ENCODE measurements at places on chromosomes 4 and X. TPM values are rescaled to one million over a fixed set of nuclear protein-coding genes. Genes with fewer than 3 reads are reported as not detected.

GRCh38 chrX:119622356-119623232 lies 16.4 kb upstream of the NKRF start:
- no peak for DNase-seq

- no peak for DNase-seq
These were observed 211.4 kb downstream of the ARHGAP24 start for GRCh38 chr4:85686398-85686797.

DNA sequence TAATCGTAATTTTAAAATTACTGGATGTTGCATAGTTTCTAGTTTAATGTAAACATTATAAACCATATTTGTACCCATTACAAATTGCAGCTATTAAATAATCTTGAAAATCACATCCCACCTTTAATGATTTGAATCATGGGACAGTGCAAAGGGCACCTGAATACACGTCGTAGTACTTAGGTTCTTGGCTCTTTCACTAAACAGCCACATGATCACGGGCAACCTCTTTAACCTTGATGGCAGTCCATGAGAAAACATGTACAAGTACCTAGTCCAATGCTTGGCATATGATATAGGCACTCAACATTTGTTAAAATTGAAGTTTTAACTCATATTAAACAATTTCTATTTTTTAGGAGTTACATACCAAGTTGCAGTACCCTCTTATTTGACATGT lies 11.8 kb upstream of the FBXL5 start:
- no peak for DNase-seq

DNA sequence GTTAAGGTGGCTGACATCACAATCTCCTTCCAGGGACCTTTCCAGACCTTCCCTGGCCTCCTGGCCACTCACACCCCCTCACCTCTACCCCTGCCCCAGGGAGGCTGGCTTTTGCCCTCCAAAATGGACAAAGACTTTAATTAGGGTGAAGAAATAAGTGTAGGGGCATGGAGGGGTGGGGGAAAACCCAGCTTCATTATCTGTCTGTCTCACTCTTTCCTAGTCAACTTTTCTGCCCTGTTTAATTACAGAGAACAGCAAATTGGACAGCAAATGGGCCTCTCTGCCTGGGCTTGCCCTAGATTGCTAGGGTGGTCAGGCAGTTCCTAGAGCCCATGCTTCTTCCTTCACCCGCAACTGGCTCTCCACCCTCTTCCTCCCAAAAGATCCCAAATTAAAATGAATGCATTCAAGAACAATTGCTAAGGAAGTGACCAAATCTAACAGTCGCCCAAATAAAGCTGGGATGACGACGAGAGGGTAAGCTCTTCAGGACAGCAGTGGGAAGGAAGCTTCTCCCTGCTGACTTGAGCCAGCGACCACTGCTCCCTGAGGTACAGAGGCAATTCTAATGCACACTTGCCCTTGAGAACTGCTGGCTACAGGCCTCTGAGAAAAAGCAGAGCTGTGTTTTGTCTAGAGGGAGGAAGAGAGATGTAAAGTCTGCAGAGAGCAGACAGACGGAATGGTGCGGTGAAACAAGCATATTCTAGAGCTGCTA lies 12.4 kb downstream of the RAI2 start:
- DNase-seq, result no peak

- DNase-seq, result no peak
These were observed 3.0 kb downstream of the MID1 start for GRCh38 chrX:10617186-10617998.

DNA sequence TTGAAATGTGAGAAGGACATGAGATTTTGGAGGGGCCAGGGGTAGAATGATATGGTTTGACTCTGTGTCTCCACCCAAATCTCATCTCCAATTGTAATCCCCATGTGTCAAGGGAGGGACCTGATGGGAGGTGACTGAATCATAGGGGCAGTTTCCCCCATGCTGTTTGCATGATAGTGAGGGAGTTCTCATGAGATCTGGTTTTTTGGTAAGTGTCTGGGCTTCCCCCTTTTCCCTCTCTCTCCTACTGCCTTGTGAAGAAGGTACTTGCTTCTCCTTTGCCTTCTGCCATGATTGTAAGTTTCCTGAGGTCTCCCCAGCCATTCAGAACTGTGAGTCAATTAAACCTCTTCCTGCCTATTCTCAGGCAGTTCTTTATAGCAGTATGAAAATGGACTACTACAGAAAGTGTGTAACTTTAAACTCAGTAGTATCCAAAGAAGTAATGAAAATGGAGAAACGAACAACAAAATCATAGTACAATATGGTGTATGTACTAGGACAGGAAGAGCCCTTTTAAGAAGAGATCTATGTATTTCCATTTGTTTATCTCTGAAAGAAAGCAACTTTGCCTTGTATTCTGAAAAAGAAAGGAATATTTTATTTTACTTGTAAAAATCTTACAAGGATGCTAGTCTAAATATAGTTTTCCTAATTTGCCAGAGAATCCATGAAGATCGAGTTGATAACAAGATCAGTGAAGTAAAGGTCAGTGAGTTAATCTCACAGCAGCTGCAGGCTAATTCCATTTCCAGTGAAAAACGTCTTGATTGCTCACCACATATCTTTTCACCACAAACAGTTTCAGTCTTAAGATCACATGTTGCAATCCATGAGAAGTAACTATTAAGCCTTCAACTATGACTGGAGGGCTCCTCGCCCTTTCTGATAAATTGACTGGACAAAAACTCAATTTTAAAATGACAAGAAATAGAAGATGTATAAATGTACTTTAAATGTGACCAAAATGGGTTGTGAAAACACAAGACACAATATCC lies 20.5 kb downstream of the PKD2 start:
- DNase-seq, result no peak

GRCh38 chr4:140680686-140681085 lies 75.5 kb downstream of the TBC1D9 start:
- DNase-seq, result no peak

DNA sequence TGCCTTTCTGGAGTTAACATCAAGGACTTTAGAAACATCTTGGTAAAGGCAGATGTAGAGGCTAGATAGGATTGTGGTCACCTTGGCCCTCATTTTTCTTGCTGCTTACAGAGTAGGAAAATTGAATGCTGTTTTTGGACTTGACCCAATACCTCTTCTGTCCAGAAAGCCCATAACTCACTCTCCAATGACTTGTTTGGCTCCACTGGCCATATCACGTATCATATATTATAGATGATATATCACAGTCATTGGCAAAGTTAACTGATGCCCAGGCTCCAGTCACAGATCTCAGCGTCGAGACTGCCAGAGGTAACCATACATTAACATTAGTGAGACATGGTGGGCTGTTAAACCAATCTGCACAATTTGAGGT lies 88.1 kb upstream of the PLAC1 start:
- DNase-seq, result no peak

DNA sequence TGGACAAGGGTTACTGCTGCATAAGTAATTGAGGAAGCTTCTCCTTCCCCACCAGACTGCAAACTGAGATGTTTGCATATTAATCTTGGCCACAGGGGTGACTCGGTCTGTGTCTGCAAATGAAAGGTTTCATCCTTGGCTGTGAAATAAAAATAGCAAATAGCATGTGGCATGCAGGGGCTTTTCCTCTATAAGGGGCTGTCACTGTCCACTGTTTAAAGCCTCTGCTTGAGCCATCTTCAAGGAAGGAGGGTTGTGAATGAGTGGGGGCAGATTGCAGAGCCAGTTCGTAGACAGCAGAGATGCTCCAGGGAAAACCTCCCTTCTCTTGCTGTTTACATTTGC lies 33.3 kb downstream of the TMSB4X start:
- DNase-seq, result no peak

Gene ELF2
- total RNA-seq, result 29.9 TPM

Gene FAM47E
- 1.4 TPM for total RNA-seq

Gene PHOX2B
- not detected for total RNA-seq

Gene PCDH18
- total RNA-seq, result 35.6 TPM

Gene FAM47A
- not detected for total RNA-seq

Gene RASSF6
- total RNA-seq, result 0.66 TPM

Data from H7 (cell line).